ENCODE measurements at places on chromosomes 1 and 21. TPM values are rescaled to one million over a fixed set of nuclear protein-coding genes. Genes with fewer than 3 reads are reported as not detected.
A peak's percentile ranks its signal among the peaks of the same experiment; 100 is the strongest.

Gene B3GALT6
- 12.3 TPM for total RNA-seq

Gene IL20
- not detected for total RNA-seq

Gene RXFP4
- 0.80 TPM for total RNA-seq

Gene KRTAP27-1
- not detected for total RNA-seq

Gene GRIK3
- 0.79 TPM for total RNA-seq

Gene PLK3
- 13.1 TPM for total RNA-seq

DNA sequence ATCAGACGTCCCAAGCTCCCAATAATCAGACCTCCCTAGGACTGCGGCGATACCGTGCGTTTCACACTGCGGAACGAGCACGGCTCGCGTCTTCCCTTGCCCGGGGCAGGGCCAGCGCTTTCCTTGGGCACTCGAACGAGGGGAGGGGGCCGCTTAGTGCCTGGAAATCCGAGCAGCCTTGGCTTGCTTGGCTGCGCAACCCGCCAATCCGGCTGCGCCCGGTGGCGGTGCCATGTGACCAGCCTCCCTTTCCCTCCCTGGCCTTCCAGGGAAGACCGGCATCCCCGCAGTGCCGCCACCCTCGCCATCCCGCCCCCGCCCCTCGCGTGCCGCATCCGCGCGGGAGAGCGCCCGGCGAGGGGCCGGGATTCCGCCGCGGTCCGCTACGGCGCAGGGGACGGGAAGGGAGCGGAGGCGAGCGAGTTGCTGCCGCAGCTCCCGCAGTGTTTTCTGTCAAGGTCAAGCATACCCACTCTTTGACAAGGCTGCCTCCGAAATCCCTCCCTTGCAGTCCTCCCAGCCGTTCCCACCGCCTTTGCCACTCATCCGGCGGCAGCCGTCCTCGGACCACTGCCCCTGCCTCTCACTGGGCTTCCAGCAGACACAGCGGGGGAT lies 8.3 kb upstream of the RNF19B start:
- DNase-seq: peak; percentile 43

- no peak for DNase-seq
These were observed 37.5 kb downstream of the SLC19A1 start for GRCh38 chr21:45504516-45505415.

DNA sequence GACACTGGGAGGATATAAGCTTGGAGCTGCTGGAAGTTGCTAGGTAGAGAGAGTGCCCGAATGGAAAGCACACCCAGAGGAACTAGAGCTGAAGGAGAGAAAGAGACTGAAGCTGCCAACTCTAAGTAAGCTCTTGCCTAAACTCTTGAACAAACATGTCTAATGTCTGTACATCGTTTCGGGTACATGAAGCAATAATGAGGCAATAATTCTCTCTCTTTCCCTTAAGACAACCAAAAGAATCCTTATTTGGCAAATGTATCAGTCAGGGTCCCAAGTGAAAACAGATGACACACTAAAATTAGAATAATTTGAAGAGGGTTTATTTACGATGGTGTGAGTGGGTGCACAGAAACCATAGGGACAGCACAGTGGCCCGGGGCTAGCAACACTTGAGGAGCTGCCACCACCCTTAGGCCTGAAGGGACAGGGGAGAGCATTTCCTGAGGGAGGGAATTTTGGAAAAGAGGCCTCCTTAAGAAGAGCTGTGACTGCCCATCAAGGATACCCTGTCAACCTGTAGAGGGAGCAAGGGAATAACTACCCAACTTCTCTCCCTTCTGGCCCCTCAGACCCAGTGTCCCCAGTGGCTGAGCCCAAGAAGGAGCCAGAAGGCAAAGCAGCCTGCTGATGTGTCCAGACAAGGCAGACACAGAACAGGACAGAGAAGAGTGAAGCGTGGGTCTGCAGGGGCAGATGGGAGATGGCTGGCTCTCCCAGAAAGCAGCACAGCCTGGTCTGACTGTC lies 36.1 kb upstream of the KHDRBS1 start:
- no peak for DNase-seq

GRCh38 chr1:56432166-56432971 lies 147.0 kb downstream of the PLPP3 start:
- no peak for DNase-seq

- DNase-seq: no peak
These were observed 1.9 kb downstream of the DPYD start for GRCh38 chr1:97918961-97919360.

DNA sequence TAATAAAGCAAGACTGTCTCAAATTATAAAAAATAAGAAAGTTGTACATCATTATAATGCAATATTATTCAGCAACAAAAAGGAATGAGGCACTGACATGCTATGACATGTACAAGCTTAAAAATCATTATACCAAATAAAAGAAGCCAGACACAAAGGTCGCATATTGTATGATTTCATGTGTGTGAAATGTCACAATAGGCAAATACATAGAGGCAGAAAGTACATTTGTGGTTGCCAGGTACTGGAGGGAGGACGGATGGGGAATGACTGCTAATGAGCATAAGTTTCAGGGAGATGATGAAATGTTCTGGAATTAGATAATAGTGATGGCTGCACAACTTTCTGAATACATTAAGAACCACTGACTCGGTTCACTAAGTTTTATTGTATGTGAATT lies 73.6 kb upstream of the NBPF3 start:
- no peak for DNase-seq

DNA sequence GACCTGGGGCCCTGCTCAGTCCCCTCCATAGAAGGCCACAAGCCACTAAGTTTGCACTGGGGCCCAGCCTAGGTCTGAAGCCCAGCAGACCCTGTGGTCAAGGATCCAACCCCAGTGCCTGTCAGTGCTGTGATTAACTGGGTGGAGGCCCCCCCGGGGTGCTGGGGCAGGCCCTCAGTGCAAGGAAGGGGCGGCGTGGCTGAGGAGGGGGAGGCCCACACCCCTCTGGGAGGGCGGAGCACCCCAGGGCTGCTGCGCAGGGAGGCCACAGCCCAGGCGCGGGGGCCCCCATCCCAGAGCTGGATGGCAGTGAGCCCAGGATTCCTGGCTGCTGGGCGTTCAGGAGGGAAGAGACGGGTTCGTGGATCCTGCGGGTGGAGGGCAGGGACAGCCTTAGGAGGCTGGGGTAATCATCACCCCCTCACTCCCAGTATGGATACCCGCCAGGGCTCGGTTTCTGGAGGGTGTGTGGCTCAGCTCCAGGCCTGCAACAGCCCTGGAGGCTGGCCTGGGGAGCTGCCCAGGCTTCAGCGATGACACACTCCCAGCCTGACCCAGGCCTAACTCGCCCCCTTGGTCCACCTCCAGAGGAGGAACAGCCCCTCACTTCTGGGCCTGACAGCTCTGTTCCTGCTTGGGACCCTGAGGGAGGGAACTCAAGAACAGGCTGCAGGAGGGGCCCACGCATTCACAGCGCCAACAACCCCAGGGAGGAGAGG lies 890 bp downstream of the GJC2 start:
- DNase-seq: peak; percentile 57

- peak; percentile 53 for DNase-seq
These were observed at the start of gene SV2A for GRCh38 chr1:149917571-149918144. SV2A (minus strand) TSS chr1:149917844; CDS start chr1:149913840, 4,004 bp downstream.

DNA sequence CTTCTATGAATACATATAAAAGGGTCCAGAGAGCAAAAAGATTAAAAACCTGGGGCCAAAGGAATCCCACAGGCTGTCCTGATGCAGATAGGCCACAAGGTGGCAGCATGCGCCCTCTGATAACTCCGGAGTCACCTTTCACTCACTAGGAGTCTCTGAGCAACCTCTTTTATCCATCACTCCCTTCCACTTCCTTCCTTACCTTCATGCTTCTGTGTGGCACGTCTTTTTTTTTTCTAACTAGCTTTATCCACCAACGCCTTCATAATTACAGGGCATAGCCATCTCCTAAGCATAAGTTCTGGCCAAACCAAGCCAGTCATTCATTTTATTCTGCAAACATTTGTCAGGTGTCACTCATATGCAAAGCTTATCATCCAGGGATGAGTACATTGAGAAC lies 3.9 kb upstream of the PGLYRP4 start:
- peak; percentile 66 for DNase-seq

DNA sequence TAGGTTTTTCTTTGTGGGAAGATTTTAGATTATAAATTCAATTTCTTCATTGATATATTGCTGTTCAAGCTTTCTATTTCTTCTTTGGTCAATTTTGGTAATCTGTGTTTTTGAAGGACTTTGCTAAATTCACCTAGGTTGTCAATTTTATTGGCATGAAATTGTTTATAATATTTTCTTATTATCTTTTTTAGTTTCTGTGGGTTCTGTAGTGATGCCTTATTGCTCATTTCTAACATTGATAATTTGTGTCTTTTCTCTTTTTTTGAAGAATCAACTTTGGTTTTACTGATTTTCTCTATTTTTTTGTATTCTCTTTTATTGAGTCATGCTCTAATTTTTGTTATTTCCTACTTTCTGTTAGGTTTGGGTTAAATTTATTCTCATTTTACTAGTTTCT lies 123.2 kb downstream of the ADSS2 start:
- no peak for DNase-seq

GRCh38 chr1:167561753-167562152 lies 8.2 kb upstream of the CREG1 start:
- DNase-seq: no peak

All from transverse colon (tissue), 4 donors.